SK-N-DZ (cell line): ENCODE measurements at places on chromosomes 3 and 15.

DNA sequence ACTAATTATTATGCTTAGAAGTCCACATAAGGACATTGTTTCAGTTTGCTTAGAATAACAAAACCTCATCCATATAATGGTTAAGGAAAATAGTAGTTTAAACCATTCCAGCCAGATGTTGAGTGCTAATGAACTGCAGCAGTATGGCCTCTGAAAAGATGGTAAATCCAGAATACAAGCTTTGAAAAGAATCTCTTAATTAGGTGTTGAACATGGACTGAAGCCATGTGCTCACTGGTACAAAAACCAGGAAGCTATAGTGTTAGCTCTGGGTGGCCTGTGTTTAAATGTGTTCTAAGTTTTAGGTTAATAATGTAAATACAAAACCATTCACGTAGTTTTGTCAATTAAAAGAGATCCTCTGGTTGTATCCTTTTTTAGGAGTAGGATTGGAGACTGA, 78.2 kb downstream of the GALK2 start:
- no peak for DNase-seq

- DNase-seq = no peak
These were observed 243.8 kb upstream of the TTC14 start for GRCh38 chr3:180358179-180358578.

DNA sequence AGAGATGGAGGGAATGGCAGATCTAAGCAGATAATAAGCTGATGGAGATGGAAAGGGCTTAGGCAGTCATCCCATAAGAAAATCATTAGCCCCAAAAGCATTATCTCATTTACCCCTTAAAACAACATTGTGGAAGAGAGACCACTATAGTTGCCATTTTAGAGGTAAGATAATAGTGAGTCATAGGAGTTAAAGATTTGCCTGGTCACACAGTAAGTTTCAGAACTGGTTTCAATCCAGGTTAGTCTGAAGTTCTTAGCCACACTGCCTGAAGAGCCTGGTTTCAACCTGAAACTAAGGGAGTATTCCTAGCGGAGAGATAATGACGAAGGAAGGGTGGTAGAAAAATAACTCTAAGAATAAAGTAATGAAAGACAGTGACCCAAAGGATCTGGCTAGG, 13.0 kb upstream of the UBR1 start:
- no peak for DNase-seq

GRCh38 chr3:123156276-123156995, 45.3 kb upstream of the SEC22A start:
- DNase-seq = no peak

DNA sequence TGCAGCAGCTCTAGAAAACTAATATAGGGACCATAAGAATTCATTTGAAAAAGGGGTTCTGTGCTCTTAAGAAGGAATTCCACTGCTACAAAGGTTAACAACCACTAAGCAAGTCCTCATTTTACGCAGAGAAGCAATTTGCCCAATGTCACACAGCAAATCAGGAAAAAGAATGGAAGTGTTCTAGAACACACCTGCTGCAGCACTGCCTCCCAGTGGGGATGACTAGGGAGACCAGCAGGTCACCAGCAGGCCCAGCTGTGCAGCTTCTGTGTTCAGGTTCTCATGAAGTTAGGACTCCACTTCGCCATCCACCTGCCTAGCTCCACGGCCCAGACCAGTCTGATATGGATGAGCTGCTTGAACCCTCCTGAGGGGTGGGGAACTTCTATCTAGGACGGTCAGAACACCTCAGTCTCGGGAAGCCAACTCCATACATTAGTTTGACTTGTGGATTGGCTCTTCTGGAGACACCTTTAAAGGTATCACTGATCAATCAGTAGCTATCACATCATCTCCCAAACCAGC, 18.6 kb downstream of the POMGNT2 start:
- peak; percentile 53 for DNase-seq

- no peak for DNase-seq
These were observed 32.1 kb upstream of the WDR72 start for GRCh38 chr15:53791581-53791980.

- DNase-seq = peak; percentile 11
These were observed 41.2 kb downstream of the PARP15 start for GRCh38 chr3:122618614-122619013.

DNA sequence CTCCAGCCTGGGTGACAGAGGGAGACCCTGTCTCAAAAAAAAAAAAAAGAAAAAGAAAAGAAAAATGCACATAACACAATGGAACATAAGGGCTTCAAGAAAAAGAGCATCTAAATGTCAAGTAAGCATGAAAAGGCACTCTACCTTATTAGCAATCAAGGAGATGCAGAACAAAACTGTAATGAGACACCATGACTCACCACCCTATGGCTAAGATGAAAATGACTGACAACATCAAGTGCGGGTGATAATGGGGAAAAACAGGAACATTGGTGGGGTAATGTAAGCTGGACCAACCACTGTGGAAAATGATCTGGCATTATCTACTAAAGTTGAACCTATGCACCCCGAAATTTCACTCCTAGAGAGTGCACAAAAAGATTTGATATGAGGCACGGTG, 19.6 kb upstream of the NSMCE3 start:
- DNase-seq = no peak

DNA sequence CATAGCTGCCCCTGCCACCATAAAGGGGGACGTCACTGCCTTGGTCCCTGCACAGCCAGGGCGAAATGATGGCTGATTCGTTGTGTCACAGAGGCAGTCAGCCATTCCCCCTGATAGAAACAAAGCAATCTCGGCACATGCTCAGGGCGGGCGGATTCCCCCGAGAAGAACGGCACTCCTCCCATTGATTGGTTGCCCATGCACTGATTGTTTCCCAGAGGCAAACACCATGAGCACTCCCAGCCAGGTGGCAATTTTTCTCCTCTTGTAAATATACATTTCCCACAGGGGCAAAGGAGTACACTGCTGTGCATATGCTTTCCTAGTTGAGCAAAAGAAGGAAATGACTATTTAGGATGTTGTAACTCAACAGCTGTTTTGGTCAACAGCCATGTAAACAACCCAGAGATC, 56.5 kb downstream of the KY start:
- DNase-seq = no peak

DNA sequence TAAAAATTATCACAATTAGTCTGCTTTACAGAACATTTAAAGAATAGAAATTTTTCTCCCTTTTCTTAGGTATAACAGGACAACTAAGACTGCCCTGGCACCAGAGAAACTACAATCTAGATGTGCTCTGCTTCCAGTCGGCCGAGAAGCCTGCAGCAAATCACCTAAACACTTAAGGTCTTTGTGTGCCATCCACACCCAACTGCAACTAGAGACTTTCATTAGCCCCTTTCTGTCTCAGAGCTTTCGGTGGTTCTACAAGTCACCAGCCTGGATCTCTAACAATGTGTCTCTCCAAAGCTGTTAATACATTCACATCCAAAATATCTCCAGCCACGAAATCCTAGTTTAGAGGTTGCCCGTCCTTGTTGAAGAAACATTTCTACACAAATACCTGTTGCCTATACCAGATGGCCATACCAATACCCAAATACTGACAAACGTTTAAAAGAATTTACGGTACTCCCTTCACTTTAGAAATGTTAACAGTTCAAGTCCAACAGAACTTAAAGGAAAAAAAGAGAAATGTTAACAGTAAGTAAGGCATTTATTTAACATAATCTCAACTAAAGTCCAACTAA, 6.7 kb downstream of the PRC1 start:
- DNase-seq = no peak

DNA sequence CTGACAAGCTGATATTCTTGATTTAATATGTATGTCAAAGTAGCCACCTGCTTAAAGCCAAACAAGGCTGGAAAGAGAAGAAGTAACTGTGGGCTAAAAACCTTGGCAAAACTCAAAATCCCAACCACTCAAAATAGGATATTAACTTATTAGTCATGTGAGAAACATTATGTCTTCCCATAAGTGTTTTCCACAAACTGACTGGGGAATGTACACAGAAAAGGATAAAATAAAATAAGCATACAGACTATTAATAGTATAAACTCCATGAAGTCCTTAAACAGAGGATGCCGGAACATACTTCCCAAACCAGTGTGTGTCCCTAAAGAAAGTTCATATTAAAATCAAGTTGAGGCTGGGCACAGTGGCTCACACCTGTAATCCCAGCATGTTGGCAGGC, 263.7 kb upstream of the THBS1 start:
- no peak for DNase-seq

DNA sequence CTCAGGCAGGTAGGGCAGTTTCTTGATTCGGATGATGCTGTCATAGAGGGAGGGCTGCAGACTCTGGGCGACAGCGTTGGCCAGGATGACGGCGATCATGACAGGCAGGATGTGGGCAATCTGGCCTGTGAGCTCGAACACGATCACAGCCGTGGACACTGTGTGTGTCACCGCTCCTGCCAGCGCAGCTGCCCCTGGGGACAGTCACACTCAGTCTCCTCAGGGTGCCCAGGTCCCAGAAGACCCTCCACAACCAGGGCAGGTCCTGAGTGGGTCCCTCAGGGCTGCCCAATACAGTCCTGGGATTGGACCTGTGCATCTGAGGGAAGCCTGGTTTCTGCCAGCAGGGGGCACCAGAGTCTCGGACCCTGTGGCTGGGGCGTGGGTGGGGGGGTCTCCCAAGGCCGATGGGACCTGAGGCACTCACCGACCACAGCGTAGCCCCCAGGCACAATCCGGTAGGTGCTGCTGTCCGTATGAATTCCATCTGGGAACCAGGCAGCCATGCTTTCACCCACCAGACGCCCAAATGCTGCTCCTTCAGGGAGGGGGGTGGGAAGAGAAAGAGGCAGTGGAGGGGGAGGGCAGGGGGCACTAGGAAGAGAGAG, 7.2 kb downstream of the CLCN2 start:
- no peak for DNase-seq
